ENCODE measurements at places on chromosomes 5 and 9.

- DNase-seq: no peak
Measured at GRCh38 chr5:149424371-149425315, 45.6 kb upstream of the IL17B start.

GRCh38 chr5:169958278-169958677 lies 22.0 kb downstream of the INSYN2B start:
- no peak for DNase-seq

- no peak for DNase-seq
Measured at GRCh38 chr9:19281801-19282200, 51.3 kb downstream of the DENND4C start.

- no peak for DNase-seq
Measured at GRCh38 chr5:154780128-154780527, 25.0 kb downstream of the LARP1 start.

- DNase-seq: peak; percentile 57
Measured at GRCh38 chr9:86946201-86947145, 833 bp downstream of the GAS1 start.

- DNase-seq: no peak
Measured at GRCh38 chr9:2116073-2116472, 100.9 kb downstream of the SMARCA2 start.

DNA sequence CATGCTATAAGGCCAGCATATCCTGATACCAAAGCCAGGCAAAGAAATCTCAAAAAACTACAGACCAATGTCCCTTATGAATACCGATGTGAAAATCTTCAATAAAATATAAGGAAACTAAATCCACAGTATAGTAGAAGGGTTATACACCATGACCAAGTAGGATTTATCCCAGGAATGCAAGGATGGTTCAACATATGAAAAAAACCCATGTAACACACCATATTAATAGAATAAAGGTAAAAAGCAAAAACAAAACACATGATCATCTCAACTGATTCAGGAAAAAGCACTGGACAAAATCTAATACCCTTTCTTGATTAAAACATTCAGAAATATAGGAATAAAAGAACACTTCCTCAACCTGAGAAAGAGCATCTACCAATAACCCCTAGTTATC lies 6.1 kb downstream of the FBXL17 start:
- no peak for DNase-seq

GRCh38 chr9:81609782-81610739 lies 79.3 kb downstream of the TLE1 start:
- DNase-seq: no peak

DNA sequence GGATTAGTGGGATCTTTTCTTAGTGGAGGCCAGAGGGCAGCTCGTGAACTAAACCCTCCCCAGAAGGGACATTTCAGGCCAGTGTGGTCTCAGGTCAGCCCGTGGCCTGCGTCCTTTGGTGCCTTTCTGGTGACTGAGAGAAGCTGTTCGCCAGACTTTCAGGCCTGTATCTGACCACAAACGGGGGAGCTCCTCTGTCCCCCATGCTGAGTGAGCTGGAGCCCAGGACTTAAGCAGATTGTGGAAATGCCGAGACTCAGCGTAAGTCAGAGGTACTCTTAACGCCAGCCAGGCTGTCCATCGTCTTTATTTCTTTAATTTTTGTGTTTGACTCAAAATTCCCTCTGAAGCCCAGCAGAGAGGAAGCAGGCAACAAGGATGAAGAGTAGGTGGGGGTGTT lies 54.8 kb upstream of the NCS1 start:
- no peak for DNase-seq
